GOT3 (cell line): ENCODE measurements at places on chromosomes 7 and 10.
A peak's percentile ranks its signal among the peaks of the same experiment; 100 is the strongest.

GRCh38 chr7:37920305-37920848 lies at the start of gene EPDR1:
TSS of gene EPDR1 (plus strand) at chr7:37920640. CDS start at chr7:37920940, 300 bp downstream.
- DNase-seq, result peak; percentile 34

- DNase-seq, result no peak
These were observed 30.0 kb downstream of the ZNF800 start for GRCh38 chr7:127362364-127363027.

DNA sequence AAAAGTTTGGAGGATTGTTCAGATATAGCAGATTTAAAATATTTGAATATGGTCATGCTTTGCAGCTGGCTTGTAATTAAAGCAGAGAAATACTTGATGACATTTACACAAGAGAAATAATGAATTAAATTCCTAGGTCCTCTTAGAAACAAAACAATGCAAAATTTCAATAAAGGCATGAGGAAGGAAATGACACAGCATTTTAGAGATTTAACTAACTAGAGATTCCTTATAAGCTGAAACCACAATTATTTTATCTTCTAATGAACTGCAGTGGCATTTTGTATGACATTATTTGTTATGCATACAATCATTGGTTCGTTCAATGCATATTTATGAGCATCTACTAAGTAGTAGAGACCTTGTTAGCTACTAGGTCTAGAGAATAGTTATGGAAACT lies 490.9 kb downstream of the ZWINT start:
- no peak for DNase-seq

- no peak for DNase-seq
These were observed 28.6 kb upstream of the SLC16A12 start for GRCh38 chr10:89563861-89564478.

DNA sequence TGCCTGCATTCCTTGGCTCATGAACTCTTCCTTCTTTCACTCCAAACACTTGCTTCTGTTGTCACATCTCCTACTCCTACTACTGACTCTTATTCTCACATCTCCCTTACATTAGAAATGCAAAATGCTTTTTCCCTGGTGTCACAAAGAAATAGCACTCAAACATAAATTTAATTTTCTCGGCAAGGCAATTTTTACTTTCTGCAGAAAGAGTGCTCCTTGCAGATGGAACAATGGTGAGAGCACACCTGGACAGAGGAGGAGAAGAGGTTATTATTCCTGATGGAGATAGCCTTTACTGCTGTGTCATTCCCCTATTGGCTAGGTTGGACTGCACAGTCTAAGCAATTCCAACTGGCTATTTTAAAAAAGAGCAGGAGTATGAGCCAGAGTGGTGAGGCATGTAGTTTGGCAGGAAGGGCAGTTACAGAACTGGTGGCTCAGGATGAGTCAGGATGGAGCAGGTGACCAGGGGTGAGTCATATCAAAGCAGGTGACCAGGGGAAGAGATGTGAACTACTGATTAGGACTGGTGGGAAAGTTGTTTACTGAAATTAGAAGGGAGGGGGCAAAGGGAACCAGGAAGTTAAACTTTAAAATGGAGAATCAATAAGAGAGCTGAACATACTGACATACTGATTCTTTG lies 52.9 kb downstream of the CYP2C9 start:
- no peak for DNase-seq

DNA sequence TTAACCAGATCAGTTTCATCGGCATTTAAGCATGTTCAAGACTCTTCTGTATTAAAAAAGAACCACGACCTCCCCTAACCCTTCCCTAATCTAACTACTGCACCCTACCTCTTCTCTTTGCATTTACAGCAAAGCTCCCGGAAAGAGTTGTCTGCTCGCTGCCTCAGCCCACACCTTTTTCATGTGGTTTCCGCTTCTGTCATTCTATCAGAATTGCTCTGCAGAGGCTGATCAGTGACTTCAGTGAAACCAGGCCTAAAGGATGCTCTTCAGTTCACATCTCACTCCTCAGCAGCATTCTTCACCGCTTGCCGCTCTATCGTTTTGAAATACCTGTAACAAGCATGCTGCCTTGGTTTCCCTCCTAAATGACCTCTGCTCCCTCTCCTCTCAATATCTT lies 160.9 kb downstream of the SDK1 start:
- no peak for DNase-seq

GRCh38 chr7:82305347-82306005 lies 138.1 kb downstream of the CACNA2D1 start:
- DNase-seq, result no peak

- DNase-seq, result no peak
These were observed 52.9 kb downstream of the MTPN start for GRCh38 chr7:135924302-135924701.

DNA sequence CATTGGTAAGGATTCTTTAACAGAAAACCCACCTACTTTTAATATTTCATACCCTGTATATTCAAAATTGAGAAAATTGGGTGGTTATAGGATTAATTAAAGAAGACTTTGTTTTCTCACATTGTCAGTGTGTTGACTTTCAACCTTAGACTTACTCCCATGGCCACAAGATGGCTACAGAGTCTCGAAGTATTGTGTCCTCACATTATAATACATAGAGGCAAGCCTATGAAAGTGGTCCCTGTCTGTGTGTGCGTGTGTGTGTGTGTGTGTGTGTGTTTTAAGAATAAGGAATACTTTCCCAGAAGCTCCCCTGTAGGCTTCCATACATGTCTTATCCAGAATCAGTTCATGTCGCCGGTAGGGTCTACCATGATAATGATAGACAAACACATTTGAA lies 180.0 kb downstream of the PHF14 start:
- no peak for DNase-seq

- no peak for DNase-seq
These were observed 230.7 kb downstream of the VTI1A start for GRCh38 chr10:112677689-112678088.

GRCh38 chr7:75050501-75050900 lies 23.1 kb downstream of the RCC1L start:
- DNase-seq, result no peak

DNA sequence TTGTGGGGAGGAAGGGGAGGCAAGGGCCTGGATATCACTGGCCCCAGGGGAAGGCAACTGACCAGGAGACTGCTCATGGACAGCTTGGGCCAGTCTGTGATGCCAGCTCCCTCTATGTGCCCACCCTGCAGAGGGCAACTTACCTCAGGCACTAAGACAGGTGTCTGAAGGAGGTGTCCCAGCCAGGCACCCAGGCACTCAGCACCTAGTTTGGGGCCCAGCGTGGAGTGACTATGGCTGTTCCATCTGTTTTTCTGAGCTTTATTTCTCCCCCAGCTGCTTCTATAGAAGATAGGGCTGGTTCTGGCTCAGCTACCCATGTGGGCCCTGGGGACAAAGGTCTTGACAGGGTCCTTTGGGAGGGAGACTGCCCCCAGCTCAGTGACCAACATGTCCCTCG lies 150.6 kb upstream of the PCBD1 start:
- no peak for DNase-seq

- DNase-seq, result no peak
These were observed 59.1 kb downstream of the ARMC3 start for GRCh38 chr10:22986771-22987542.

DNA sequence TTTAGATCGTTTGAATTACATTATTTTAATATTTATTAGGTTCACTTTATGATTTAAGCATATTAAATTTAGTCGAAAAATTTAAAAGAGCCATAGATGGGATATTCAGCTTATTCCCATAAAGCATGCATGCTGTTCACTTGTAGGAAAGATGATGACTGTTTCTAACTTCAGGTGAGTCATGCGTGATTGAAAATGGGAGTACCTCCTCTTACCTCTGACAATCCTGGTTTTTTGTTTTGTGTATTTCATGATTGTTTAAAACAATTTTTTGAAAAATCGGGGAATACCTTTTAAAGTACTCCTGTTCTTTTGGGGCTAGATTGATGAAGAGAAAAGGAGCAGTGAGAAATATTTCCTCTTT lies 1.4 kb downstream of the TNKS2 start:
- DNase-seq, result no peak
